ENCODE measurements at places on chromosomes 11 and 22.

- no peaks in the 10 kb centered on the region for H3K4me1 ChIP-seq
- H3K27ac ChIP-seq: no peak overlapping the region
- H3K4me3 ChIP-seq: no peak overlapping the region
- no peak for DNase-seq
These were observed 9.4 kb upstream of the PSMC3 start for GRCh38 chr11:47435687-47436086.

GRCh38 chr22:25919452-25919851 lies 177.5 kb downstream of the MYO18B start:
- DNase-seq: no peak
- no peaks in the 10 kb centered on the region for H3K27me3 ChIP-seq
- H3K27ac ChIP-seq: no peak overlapping the region
- H3K4me3 ChIP-seq: no peak overlapping the region
- H3K36me3 ChIP-seq: no peaks in the 10 kb centered on the region

- no peak overlapping the region for H3K4me3 ChIP-seq
- H3K4me1 ChIP-seq: peaks cover 10% of the 10 kb centered on the region
- no peaks in the 10 kb centered on the region for H3K27me3 ChIP-seq
- no peaks in the 10 kb centered on the region for H3K36me3 ChIP-seq
- H3K27ac ChIP-seq: no peak overlapping the region
- no peak for DNase-seq
These were observed 20.1 kb upstream of the TSKU start for GRCh38 chr11:76762867-76763572.

DNA sequence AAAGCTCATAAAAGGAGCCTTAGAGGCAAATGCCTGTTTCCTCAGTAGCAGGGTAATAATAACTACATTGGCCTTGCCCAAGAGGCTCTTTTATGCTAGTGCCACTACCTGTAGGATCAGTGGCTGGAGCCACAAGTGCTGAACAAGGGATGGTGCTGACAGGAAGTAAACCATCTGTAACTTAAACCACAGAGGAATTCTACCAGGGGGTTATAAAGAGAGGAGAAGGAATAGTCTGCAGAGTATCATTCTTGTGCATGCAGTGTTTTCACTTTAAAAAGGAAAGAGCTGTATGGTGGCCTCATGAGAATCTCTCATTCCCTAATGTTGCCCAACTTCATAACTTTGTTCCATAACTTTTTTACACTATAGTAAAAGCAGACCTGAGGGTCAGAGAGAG lies 168.1 kb downstream of the DBX1 start:
- no peaks in the 10 kb centered on the region for H3K36me3 ChIP-seq
- no peak overlapping the region for H3K27ac ChIP-seq
- H3K4me1 ChIP-seq: no peaks in the 10 kb centered on the region
- no peak for DNase-seq

GRCh38 chr22:28953403-28953802 lies 70.0 kb downstream of the ZNRF3 start:
- peaks cover 18% of the 10 kb centered on the region for H3K4me1 ChIP-seq
- H3K27ac ChIP-seq: no peak overlapping the region
- no peak overlapping the region for H3K4me3 ChIP-seq
- peaks cover 47% of the 10 kb centered on the region for H3K27me3 ChIP-seq
- H3K36me3 ChIP-seq: no peaks in the 10 kb centered on the region
- DNase-seq: no peak

DNA sequence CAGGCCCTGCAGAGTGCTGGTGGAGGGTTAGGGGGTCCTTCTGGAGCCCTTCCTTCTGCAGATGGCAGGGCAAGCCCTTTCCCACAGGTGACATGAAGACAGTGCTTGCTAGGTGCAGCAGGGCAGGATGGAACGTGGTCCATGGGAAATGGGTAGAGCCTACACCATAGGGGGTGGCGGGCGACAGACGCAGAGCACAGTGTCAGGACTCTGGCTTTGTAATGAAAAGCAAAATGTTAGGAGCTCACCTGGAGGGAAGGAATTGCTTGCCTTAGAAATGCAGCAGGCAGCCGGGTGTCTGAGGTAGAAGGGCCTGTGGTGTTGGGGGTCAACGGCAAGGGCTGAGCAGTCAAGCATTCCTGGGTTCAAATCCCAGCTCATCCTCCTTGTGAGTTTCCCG lies 54.9 kb downstream of the ARHGAP8 start:
- H3K4me1 ChIP-seq: no peaks in the 10 kb centered on the region
- DNase-seq: no peak
- H3K27ac ChIP-seq: no peak overlapping the region
- H3K27me3 ChIP-seq: no peaks in the 10 kb centered on the region
- H3K4me3 ChIP-seq: no peak overlapping the region
- no peaks in the 10 kb centered on the region for H3K36me3 ChIP-seq

- H3K4me3 ChIP-seq: no peak overlapping the region
- no peaks in the 10 kb centered on the region for H3K27me3 ChIP-seq
- H3K27ac ChIP-seq: no peak overlapping the region
- no peaks in the 10 kb centered on the region for H3K36me3 ChIP-seq
- no peak for DNase-seq
- no peaks in the 10 kb centered on the region for H3K4me1 ChIP-seq
These were observed 53.1 kb downstream of the KIF18A start for GRCh38 chr11:28054821-28055220.

DNA sequence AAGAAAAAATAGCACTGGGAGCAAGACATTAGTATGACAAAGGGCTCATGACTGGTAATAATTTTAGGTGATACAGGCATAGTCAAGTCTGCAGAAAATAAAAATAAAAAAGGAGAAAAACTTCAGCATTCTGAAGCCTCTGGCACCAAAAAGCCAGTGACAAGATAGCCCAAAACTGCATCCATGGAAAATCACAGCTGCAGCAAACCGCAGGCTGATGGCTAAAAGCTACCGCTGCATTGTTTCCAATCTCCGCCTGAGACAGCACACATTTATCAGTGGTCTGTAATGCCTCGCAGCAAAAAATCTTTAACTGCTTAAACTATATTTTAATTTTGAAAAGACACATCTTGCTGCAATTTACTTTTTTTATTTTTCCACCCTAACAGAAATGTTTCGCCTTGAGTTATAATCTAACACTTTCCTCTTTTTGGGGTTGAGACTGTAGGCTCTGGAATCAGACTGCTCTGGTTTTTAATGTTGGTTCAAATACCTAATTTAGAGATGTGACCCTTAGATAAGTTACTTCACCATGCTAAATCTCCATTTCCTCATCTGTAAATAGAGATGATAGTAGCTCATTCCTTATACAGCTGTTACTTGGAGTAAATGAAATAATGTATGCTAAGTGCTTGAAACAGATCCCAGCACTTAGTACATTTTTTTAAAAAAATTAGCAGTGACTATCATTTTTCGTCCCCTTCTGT lies 42.0 kb upstream of the FIBIN start:
- no peak for DNase-seq
- no peak overlapping the region for H3K4me3 ChIP-seq
- H3K27me3 ChIP-seq: no peaks in the 10 kb centered on the region
- no peaks in the 10 kb centered on the region for H3K4me1 ChIP-seq

DNA sequence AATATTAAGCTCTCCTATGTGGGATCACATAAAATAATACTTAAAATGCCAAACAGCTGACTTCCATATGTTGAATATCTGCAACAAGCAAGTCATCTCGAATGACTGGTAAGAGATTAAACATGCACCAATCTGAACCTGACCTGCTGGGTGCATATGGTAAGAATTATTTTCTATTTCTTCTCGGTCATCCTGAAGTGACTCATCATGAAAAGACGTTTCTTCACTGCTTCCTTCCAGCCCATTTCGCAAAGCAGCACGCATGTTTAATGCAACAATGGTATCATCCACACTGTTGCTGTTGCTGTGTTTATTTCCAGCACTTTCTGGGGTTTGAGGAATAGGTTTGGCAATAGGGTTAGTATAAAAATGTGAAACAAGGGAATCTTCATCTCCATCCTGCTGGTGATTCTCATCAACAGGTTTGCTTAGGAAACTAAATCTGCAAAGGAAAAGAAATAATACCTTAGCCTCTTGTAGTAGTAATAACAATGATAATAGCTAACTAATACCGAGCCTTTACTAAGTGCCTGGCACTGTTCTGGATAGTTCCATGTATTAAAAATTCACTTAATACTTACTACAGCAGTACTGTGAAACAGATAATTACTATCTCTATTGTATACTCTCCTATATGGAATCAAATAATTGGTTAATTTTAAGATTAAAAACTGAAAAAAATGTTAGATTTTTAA lies 52.0 kb upstream of the CHRNA10 start:
- H3K27me3 ChIP-seq: no peaks in the 10 kb centered on the region
- no peak for DNase-seq
- H3K27ac ChIP-seq: no peak overlapping the region
- H3K36me3 ChIP-seq: peaks cover 86% of the 10 kb centered on the region

All from natural killer cell (primary cell).